ENCODE measurements at places on chromosomes 7 and 10.

GRCh38 chr7:82678716-82679115 is 235.1 kb upstream of the CACNA2D1 start:
- no peak for DNase-seq

- no peak for DNase-seq
These were observed 113.4 kb upstream of the SVIL start for GRCh38 chr10:29748109-29748650.

DNA sequence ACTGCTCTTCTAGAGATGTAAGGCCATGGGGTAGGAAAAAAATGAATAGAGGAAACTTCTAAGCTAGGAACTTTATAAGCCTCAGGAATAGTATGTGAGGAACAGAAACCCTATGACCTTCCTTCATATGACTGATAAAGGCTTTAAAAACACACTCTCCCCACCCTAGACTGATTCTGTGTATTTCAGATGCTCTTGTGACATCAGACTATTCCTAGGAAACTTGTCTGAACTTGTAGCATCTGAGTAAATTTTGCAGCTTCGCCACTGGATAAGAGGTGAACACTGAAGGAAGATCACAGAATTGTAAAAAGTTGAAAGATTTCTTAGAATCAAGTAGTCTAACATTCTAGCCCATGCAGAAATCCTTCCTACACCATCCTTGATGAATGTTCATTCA is 31.0 kb upstream of the CBLL1 start:
- DNase-seq, result no peak

DNA sequence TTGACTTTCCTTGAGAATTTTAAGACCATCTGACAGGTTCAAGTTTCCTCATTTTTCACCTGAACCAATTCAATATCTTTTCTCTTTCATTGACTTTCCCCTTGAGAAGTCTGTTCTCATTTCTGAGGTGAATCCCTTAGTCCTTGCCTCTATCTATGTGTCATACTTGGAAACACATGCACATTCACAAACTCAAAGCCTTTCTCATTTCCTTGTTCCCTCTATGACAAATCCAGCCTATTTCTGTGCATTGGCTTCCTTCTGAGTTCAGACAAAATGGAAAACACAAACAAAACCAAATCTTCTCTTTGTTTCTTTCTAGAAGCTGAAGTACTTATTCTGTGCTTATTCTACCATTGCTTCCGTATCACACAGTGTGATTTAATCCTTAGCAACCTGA is 13.8 kb downstream of the PTTG1IP2 start:
- DNase-seq, result no peak

GRCh38 chr10:16586358-16587138 is 64.9 kb upstream of the C1QL3 start:
- no peak for DNase-seq

DNA sequence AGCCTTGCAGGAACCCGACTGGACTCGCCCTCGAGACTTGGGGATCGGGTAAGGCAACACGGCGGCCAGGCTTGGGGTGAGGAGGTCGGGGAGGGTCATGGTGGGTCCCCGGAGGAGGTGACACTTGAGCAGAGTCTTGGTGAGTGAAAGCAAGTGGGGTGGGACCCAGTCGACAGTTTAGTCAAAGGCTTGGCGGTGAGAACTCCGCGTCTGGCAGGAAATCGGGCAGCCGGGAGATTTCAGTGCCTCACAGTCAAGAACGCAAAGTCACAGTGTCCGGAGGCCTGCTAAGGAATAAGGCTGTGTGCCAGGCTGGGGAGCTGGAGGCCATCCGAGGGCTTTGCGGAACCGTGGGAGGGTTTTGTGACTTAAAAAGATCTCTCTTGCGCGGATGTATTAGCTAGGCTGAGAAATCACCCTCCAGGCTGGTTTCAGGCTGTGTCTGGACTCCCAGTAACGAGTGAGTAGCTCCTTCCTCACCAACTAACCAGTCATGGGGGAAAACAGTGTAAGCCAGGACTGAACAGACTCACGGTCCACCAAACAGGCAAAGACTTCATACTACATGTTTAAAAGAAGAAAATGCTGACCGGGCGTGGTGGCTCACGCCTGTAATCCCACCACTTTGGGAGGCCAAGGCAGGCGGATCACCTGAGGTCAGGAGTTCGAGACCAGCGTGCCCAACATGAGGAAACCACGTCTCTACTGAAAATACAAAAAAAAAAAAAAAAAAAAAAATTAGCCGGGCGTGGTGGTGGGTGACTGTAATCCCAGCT is 613 bp downstream of the AP5Z1 start:
- no peak for DNase-seq

DNA sequence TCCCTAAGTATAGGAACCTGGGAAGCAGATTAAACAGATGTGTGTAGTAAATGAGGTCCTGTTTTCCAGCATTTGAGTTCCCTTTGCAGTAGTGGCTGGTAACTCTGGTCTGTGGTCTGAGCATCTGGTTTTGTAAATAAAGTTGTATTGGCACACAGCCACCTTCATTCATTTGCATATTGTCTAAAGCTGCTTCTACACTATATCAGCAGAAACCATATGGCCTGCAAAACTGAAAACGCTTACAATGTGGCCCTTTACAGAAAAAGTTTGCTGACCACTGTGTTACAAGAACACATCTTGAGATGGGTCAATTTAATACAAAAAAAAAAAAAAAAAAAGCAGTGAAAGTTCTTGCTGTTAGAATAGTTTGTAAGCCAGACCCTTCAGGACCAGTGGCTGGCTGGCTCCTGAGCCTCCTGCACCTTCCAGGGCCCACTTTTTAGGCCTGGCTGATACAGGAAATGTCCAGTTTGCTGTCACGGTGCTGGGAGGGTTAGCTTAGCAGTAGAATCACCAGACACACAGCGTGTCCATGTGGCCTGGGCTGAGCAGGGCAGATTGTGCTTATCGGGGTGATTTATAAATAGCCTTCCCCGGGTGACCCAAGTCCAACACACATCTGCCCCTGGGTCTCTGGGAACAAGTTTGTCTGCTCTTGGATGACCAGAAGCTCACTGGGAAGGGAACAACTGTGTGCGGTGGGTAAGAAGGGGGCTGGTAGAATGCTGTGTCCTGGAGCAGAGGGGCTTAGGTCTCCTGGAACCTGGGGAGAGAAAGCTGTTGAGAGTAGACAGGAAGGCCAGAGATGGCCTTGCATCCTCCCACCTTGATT is 1.4 kb downstream of the C10orf71 start:
- no peak for DNase-seq

- DNase-seq, result no peak
These were observed 11.9 kb downstream of the PLAU start for GRCh38 chr10:73922864-73923133.

DNA sequence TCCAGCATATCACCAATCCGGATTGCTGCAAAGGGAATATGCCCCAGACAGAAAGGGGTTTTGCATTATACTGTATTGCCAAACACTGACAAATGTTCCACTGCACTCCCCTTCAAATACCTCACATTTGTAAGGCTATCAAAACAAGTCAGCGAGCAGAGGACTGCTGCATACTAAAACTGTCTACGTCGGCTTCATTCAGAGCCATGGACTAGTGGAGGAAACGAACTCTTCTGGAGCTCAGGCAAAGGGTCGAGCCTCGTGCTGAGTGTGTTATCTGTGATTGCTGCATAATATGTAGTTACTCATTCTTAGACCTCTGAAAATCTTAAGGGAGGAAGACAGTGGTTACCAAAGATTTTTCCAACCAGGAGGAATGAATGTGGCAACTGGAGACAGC is 200.2 kb downstream of the DYNC1I1 start:
- no peak for DNase-seq

DNA sequence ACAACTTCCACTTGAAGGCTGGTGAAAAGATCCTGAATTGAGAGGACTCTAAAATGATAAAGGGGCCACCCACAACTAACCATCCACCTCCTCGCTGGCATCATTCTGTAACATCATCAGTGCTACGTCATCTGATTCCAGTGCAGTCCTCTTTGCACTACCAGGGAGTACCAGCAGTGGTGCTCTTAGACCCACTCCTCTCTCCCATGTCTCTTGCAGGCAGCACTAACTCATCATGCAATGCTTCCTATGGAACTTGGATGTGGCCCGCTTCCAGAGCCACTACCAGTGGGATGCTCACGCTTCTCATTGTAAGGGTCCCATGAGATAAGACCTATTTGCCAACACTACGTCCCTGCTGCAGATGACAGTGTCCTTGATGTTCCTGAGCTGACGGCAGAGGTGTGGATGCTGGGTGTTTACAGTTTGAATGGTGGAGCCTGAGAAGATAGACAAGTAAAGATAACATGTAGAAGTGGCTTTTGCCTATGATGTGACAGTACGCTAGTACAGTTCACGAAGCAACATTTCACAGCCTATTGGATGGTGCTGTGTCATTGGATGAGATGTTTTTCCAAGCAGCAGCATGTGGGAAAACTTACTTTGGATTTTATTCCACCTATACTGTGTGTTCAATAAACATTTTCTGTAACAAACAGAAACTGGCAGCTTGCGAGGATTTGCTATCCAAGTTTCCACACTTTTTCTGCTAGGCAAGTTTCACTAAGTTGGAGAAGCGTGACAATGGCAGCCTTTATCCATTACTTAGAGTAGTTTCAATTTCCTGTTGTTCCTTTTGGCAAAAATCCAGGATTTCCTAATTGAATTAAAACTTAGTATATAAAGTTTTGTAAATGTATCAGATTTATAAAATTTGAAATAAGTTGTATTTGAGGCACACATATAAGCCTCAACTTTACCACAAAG is 35.8 kb upstream of the COBL start:
- DNase-seq, result no peak

DNA sequence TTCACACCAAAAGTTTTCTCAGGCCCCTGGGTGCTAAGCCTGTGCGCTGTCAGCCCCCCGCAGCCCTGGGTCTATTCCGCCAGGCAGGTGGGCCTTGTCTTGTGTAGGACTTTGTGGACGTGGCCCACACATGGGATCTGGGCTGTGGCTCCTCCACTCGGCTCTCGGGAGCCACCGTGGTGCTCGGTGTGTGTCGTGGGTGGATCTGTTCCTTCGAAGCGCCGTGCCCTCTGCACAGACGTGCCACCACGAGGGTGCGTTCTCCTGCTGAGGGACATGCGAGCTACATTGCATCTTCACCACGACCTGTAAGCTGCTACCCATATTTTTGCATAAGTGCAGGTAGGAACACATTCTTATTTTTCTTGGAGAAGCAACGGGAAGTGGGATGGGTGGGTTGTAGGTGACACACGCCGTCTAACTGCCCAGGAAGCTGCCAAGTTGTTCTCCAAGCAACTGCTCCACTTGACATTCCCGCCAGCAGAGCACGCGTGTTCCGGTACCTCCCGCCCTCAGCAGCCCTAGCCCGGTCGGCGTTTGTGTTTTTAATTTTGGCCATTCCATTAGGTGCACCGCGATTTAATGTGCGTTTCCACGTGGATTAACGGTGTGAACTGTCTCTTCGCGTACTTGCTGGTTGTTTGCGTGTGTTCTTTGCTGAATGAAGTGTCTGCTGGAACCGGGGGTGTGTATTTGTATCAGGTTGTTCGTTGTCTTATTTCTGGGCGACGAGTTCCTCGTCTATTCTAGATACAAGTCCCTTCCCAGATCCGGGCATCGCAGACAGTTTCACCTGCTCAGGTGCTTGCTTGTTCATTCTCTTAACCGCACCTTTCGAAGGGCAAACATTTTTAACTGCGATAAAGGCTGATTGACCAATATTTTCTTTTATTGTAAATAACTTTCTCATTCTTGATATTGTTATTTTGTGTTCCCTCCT is 47.4 kb upstream of the CFAP46 start:
- no peak for DNase-seq

GRCh38 chr10:44913350-44914081 is 2.4 kb downstream of the TMEM72 start:
- DNase-seq, result no peak

- DNase-seq, result no peak
These were observed 32.5 kb upstream of the EFCAB10 start for GRCh38 chr7:105613611-105614330.

- no peak for DNase-seq
These were observed 41.4 kb downstream of the ICA1 start for GRCh38 chr7:8220376-8221100.

DNA sequence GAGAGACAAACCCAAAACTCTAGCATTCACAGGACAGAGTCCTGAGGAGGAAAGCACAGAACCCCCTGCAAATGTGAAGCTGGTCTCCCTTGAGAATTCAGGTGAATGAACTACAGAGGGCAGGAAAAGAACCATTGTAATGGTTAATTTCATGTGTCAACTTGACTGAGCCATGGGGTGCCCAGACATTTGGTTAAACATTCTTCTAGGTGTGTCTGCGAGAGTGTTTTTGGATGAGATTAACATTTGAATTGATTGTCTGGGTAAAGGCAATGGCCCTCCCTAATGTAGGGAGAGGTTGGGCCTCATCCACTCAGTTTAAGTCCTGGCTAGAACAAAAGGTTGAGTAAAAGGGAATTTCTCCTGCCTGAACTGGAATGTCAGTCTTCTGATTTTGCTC is 15.7 kb upstream of the CDK1 start:
- no peak for DNase-seq

GRCh38 chr7:118352867-118353453 is 128.5 kb downstream of the ANKRD7 start:
- no peak for DNase-seq

- DNase-seq, result no peak
These were observed 167.9 kb upstream of the KIAA1217 start for GRCh38 chr10:24041034-24041433.

DNA sequence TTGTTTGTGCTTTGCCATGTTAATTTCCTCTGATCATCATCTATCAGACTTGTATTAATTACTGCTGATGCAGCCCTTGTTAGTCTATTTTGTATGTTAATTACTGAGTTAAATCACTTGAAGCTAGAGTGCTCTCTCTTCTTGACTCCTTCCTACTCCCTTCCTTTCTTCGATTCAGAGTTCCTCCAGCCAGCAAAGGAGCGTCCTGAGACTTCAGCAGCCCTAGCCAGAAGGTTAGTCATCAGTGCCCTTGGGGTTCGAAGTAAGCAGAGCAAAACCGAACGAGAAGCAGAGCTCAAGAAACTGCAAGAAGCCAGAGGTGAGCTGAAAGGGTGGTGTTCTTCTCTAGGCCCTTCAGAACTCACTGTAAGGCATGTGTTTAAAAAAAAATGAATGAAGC is 32.1 kb downstream of the LOXL4 start:
- no peak for DNase-seq

DNA sequence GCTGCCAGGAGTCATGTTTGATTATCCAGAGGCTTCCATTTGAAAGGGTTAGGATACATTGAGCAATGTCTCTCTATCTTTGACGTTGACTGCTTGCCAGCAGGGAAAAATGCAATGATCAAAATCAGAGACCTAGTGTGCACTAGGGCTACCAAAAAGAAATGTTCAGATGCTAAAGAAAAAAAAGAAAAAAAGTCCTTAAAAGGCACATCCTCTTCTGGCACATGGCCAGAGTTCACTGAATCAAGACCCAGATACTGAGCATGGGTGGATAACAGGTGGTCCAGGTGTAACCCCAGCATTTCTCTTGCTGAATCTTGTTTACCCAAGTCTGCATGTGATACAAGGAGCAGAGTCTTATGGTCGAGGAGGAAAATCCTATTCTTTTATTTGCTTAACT is 899.3 kb downstream of the SORCS3 start:
- no peak for DNase-seq

DNA sequence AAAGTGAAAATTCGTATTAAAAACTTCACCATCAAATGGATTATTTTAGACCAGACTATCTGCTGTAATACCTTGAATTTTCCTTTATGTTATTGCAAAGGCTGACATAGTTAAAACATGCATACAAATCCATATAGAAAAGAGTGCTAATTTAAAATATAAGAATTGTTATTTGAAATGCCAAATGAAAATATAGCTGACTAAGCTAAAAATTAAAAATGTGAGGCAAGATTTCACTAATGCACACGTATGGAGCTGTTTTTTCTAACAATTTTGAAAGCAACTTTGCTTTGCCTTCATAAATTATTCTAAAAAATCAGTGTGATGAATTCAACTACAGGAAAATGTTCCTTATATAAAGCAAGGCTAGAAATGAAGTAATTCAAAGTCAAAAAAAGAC is 62.5 kb downstream of the MPP7 start:
- DNase-seq, result no peak
